ENCODE measurements at places on chromosomes 7 and 10.

DNA sequence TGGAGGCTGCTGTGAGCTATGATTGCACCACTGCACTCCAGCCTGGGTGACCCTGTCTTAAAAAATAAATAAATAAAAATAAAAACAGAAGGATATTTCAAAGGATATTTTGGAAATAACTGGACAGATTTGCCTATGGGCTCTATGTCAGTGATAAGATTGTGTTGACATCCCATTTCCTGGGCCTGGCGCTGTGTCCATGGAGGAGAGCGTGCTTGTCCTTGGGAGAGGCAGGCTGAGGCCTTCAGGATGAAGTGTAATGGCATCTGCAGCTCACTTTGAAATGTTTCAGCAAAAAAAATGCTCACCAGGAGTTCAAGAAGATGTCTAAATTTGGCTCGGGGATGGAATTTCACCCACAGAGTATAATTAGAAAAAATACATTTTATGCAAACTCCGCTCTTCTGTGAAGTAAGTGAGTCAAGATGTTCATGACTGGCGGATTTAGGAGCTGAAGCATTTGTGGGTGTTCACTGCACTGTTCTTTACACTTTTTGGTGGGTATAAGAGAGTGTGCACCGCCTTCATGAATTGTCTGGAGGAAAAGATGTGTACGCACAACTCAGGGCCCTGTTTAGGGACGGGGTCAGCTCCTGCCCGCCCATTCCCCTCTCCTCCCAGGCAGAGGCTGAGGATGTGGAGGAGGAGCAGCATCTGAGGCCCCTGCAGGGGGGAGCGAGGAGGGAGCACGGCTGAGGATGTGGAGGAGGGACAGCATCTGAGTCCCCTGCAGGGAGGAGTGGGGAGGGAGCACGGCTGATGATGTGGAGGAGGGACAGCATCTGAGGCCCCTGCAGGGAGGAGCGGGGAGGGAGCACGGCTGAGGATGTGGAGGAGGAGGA, 18.5 kb upstream of the FOXL3 start:
- DNase-seq: no peak

- DNase-seq: no peak
Observed at GRCh38 chr7:20647908-20648776, 32.7 kb downstream of the ABCB5 start.

DNA sequence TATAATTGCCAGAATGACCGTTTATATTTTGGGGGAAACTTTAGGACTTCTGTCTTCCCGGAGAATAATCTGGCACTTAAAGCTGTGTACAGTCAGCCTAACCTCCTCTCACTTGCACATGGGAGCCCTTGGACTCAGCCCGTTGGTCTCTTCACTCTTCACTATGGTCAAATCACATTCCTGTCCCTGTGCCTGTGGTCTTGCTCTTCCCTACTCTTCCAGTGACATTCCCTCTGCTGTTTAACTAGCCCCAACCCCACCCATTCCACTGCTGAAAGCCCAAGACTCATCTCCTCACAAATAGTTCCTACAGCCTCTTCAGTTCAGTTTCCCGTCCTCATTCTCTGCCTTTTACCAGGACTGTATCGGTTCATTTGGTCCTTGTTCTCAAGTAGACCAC, 135.0 kb downstream of the DYNC1I1 start:
- DNase-seq: no peak

- DNase-seq: no peak
Observed at GRCh38 chr7:96563409-96563808, 146.2 kb downstream of the SEM1 start.

DNA sequence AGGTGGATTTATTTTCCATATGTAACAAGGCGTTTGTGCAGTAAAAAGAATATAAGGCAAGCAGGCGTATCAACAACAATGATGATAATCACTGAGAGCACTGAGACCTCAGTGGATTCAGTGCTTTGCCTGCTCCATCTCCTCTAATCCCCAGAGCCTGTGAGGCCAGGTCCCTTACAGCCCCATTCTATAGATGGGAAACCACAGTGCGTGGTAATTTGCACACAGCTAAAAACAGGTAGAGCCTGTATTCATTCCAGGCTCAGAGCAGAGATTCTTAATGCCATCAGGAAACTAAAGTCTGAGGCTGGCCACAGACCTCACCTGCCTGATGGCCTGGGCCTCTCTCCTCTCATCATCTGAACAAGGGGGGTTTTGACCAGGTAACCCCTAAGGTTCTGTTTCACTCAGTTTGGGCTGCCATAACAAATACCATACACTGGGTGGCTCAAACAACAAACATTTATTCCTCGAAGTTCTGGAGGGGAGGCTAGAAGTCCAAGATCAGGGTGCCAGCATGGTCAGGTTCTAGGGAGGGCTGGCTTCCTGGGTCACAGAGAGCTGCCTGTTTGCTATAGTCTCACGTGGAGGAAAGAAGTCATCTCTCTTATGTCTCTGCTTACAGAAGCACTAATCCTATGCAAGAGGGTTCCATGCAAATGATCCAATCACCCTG, 10.3 kb upstream of the RASSF4 start:
- no peak for DNase-seq

DNA sequence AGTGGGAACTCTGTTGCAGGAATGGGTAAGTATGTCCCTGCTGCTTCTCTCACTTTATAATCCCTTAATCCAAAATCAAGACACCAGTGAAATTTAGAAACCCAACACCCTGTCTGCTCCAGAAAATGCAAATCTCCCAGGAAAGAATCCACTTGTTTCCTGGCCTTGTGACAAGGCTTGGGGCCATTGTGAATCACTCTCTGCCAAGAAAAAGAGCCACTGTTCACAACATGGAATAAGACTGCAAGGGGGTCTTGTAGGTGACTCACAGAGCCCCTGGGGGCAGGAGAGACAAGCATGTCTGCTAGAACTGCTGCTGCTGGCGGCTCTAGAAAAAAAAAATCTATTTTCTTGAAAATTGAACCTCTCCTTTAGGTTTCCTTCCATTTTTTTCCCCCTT, 191.2 kb downstream of the SORCS1 start:
- DNase-seq: no peak

- DNase-seq: no peak
Observed at GRCh38 chr7:134691546-134692343, 45.1 kb downstream of the BPGM start.

DNA sequence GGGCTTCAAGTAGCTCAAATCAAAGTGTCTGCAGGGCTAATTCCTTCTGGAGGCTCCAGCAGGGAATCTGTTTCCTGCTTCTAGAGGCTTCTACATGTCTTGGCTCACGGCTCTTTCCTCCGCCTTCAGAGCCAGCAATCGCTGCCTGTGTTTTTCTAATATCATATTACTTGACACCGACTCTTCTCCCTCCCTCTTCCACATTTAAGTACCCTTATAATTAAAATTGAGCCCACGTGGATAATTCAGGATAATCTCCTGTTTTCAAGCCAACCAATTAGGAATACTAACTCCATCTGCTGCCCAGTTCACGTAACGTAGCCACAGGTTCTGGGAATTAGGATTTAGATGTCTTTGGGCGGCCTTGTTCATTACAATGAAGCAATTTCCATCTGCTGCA, 372.2 kb downstream of the DPP6 start:
- no peak for DNase-seq

GRCh38 chr10:104040862-104041789, 44.6 kb downstream of the COL17A1 start:
- no peak for DNase-seq

GRCh38 chr10:77784856-77785255, 141.7 kb downstream of the DLG5 start:
- DNase-seq: no peak

- DNase-seq: no peak
Observed at GRCh38 chr10:117725993-117726392, 183.4 kb downstream of the EMX2 start.

Data from stimulated activated CD8-positive, alpha-beta memory T cell treated with anti-CD3 and anti-CD28 coated beads, Interleukin-4, amount 100 ng/mL, for 4 hours (primary cell).